ENCODE measurements at places on chromosomes 12 and 14.

- DNase-seq: no peak
These were observed 94.8 kb downstream of the BCL11B start for GRCh38 chr14:99177046-99177655.

GRCh38 chr12:100365411-100365810 lies 8.5 kb downstream of the SLC17A8 start:
- no peak for DNase-seq

- no peak for DNase-seq
These were observed 368.6 kb downstream of the BCL11B start for GRCh38 chr14:98903371-98903770.

DNA sequence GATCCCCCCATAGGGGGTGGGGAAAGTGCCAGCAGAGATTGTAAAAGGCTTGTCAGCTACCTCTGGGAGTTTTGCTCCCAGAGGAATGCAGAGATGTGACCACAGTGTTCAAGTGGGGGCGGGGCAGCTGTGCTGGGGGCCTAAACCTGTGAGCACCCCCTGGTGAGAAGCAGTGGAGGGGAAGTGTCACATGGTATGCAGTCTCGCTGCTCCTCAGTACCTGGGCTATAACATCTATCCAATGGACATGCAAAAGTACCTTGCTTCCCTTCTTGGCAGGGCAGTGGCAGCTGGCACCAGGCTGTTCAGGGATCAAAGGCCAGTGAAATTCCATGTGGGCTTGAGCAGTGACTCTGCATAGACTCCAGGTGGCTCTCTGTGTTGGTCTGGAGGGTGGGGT lies 20.3 kb downstream of the OR4K2 start:
- no peak for DNase-seq

- DNase-seq: no peak
These were observed 16.2 kb downstream of the SLC2A14 start for GRCh38 chr12:7856516-7856915.

- no peak for DNase-seq
These were observed 2.1 kb downstream of the TTC6 start for GRCh38 chr14:37597538-37597913.

DNA sequence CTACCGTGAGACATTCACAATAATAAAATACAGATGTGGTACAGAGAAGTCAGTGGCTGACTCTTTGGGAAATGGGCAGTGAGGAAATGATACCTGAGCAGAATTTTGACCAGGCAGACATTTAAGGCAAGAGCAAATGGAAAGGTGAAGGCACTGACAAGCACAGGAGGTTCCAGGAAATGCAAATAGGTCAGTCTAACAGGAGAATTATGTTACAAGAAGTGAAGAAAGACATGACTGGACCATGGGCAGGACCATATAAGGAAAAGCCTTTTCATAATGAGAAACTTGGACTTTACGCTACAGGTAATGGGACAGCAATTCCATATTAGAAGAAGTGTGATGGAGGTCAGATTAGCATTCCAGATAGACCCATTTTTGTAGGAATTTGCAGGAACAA lies 338.9 kb downstream of the PDZRN4 start:
- DNase-seq: no peak

DNA sequence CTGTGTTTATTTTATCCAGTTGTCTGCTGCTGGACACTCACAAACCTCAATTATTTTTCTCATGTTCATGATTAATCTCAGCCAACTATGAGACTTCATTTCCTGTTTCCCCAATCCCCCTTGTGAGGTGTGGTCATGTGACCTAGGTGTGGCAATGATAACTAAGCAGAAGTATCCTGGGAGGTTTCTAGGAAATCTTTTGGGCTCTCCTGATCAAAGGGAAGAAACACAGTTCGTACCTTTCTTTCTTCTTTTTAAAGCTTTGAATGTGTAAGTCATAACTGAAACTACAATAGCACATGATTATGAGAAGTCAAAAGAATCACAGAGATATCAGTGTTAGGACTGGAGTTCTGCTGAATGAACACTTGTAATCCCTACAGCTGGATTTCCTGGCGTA lies 34.4 kb upstream of the MANSC4 start:
- no peak for DNase-seq

- DNase-seq: no peak
These were observed 11.1 kb downstream of the RASSF3 start for GRCh38 chr12:64621257-64621942.

GRCh38 chr12:685388-685787 lies 22.1 kb upstream of the NINJ2 start:
- no peak for DNase-seq

GRCh38 chr14:105249182-105250007 lies 1.1 kb downstream of the BTBD6 start:
- DNase-seq: no peak

DNA sequence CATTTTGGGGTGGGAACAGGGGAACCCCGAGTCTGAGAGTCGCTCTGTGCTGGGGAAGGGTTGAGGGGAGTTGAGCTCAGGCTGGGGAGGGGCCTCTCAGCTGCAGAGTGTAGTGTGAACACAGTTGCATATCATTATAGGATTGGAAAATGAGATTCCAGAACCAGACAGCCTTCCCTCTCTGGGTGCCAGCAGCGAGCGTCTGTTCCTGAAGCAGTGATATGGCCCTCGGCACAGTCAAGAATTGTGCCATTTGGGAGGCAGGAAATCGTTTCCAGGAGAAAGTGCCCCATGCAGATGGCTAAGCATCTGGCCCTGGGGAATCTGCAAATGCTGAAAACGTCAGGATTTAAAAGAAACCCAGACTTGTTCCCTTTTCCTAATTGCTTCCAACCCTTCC lies 70.4 kb upstream of the SFSWAP start:
- DNase-seq: peak; percentile 87

Data from NCI-H1694 treated with DMSO at 0.1 percent for 48 hours (cell line).